ENCODE measurements at places on chromosomes 6 and 20. TPM values are rescaled to one million over a fixed set of nuclear protein-coding genes. Genes with fewer than 3 reads are reported as not detected.

IRF4 gene
- 6.2 TPM for total RNA-seq

HLA-DOA gene
- 2.3 TPM for total RNA-seq

GRCh38 chr20:3258429-3258828, 19.4 kb upstream of the SLC4A11 start:
- no peak for DNase-seq

GRCh38 chr6:77962070-77962469, 309.2 kb downstream of the MEI4 start:
- no peak for DNase-seq

OOEP gene
- total RNA-seq, result not detected

GRCh38 chr6:137271245-137272183, 52.3 kb upstream of the IFNGR1 start:
- peak; percentile 41 for DNase-seq

TNXB gene
- total RNA-seq, result 64.4 TPM

DNA sequence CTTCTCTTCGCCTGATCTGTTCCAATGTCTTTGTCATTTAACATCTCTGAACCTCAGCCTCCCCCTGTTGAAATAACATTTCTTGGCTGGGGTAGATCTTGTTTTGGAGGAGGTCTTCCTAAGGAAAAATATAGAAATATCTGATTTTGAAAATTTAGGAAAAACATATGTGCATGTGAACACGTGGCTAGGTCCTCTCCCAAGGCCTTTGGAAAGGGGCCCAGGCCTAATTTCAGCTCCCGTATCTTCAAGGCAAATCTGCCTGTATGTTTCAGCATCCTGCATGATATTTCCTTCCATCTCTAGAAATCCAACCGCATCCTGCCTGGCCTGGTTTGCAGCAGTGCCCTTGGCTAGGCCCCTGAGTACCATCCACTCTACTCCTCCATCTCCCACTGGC, 261.2 kb downstream of the PHACTR1 start:
- peak; percentile 82 for DNase-seq

NOTCH4 gene
- 8.1 TPM for total RNA-seq

HNF4A gene
- 0.10 TPM for total RNA-seq

- no peak for DNase-seq
Observed at GRCh38 chr6:36906539-36907325, 21.0 kb downstream of the C6orf89 start.

LTB gene
- total RNA-seq, result 1.6 TPM

PNPLA1 gene
- total RNA-seq, result 4.2 TPM

Data from skin of body (tissue), 3 donors.